Effector memory CD8-positive, alpha-beta T cell (primary cell): ENCODE measurements at places on chromosomes 2 and 18.

DNA sequence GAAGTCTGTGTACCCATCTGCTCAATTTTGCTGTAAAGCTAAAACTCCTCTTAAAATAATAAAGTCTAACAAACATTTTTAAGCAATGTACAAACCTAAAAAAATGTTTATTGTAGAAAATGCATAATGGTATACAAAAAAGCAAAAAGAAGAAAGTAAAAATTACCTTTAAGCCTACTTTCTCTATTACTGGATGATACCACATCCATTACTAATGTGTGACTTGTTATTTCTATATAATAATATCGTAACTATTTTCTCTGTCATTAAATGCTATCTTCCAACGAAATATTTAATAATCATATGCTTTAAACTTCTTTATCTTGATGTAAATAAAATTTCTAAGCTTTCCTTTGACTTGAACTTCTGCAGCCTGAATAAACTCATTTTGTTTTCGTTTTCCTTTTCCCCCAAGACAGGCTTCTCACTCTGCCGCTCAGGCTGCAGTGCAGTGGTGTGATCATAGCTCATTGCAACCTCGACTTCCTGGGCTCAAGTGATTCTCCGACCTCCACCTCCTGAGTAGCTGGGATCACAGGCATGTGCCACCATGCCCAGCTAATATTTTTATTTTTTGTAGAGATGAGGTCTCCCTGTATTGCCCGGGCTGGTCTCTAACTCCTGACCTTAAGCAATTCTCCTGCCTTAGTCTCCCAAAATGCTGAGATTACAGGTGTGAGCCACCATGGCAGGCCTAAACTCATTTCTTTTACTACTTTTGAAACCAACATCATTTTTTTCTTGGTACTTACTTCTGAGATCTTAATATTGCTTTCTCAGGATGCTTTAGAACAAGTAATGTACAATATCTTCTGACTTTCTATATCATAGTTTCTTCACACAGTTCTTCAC is 18.1 kb upstream of the DNAH7 start:
- H3K27me3 ChIP-seq: no peaks in the 10 kb centered on the region
- H3K27ac ChIP-seq: no peak overlapping the region
- DNase-seq: no peak

DNA sequence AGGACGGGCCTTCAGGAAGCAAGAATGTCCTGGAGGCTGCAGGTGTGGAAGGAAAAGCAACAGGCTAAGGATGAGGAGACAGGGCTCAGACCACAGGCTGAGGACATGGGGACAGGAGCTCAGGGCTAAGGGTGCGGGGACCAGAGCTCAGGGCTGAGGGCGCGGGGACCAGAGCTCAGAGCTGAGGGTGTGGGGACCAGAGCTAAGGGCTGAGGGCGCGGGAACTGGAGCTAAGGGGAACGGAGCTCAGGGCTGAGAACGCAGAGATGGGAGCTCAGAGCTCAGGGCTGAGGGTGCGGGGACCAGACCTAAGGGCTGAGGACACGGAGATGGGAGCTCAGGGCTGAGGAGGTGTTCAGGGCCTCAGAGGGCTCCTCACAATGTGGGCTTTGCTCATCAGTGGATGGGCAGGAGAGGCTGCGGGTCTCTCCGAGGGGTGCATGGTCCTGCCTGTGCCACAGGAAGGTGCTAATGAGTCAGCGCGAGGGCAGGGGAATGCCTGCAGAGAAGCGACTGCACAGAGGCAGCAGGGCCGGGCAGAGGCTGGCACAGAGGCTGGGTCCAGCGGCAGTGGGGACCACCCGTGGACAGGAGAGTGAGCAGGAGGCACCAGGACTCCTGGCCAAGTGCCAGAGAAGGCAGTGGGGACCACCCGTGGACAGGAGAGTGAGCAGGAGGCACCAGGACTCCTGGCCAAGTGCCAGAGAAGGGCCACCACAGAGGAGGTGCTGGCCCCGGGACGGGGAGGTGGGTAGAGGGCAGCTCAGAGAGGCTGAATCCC is 271.7 kb downstream of the TWIST2 start:
- peak overlapping the region; percentile 66 for H3K4me3 ChIP-seq
- no peaks in the 10 kb centered on the region for H3K27me3 ChIP-seq
- H3K4me1 ChIP-seq: peaks cover 20% of the 10 kb centered on the region
- peak overlapping the region; percentile 55 for H3K27ac ChIP-seq

DNA sequence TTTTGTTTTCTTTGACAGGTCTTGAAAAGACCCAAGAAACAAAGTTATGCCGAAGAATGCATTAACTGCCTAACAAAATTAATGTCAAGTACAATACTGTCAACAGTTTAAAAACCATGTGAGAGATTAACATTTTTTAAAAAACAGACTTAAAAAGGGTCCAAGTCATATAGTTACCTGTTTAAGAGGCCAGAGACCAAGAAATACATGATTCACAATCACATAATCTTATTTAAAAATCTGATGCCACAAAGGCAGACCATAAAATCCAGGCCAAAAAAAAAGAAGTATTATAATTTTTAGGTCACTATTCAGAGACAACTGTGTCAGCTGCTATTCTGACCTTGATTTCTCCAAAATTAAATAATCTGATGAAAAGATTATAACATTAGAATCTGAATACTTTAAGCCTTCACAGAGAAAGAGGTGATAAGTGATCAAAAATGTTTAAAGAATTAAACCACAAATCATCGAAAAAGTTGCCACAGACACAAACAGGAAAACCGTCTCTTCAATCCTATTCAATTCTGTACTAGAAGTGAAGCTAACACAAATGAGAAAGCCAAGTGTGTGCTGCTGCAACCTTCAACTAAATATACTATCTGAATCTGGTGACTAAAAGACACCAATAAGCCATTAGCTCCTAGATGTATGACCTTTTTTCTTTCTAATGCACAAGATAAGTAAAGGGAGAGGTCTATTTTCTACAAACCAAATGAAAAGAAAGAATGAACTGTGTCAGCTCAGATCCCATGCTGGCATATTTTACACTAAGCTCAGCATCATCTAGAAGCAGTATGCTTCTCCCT is 286.0 kb downstream of the ZEB2 start:
- no peak for DNase-seq
- H3K4me3 ChIP-seq: peak overlapping the region; percentile 62
- no peaks in the 10 kb centered on the region for H3K27me3 ChIP-seq

DNA sequence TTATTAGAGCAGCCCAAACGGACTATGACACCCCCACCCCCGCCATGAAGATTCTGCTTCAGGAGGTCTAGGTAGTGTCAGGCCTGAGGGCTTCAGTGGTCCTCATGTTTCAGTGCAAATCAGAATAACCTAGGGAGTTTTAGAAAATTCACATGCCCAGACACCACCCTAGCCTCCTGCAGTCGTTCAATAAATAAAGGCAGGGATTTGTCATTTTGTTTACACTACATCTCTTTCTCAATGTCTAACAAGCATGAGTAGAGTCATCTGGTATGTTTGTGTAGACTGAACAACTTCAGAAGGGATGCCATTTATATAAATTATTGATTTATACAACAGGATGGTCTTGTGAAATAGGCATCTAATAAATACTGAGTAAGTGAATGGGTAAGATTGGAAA is 112.1 kb upstream of the SERPINE2 start:
- peaks cover 17% of the 10 kb centered on the region for H3K27me3 ChIP-seq
- no peak overlapping the region for H3K4me3 ChIP-seq
- no peaks in the 10 kb centered on the region for H3K4me1 ChIP-seq
- H3K36me3 ChIP-seq: no peaks in the 10 kb centered on the region

- DNase-seq: no peak
- no peak overlapping the region for H3K27ac ChIP-seq
- no peaks in the 10 kb centered on the region for H3K4me1 ChIP-seq
Observed at GRCh38 chr2:58709274-58709673, 468.1 kb upstream of the FANCL start.

DNA sequence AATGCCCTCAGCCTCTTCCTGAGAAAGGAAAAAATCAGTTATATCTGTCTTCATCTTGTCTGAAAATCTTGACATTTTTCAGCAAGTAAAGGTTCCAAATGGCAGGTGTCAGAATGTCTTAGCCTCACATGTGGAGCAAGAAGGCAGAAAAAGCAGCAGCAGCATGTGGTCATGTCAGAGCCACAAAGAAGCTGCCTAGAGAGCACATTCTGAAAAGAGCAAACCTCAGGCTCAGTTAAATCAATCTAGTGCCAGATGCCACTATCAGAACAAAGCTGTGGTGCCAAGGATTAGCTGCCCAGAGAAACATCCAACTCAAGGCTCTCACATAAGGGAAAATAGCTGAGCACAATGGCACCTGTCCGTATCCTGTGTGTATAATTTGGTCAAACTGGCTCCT is 105.9 kb downstream of the SRBD1 start:
- no peaks in the 10 kb centered on the region for H3K36me3 ChIP-seq
- no peak overlapping the region for H3K27ac ChIP-seq
- no peaks in the 10 kb centered on the region for H3K27me3 ChIP-seq
- H3K4me1 ChIP-seq: no peaks in the 10 kb centered on the region
- no peak overlapping the region for H3K4me3 ChIP-seq

DNA sequence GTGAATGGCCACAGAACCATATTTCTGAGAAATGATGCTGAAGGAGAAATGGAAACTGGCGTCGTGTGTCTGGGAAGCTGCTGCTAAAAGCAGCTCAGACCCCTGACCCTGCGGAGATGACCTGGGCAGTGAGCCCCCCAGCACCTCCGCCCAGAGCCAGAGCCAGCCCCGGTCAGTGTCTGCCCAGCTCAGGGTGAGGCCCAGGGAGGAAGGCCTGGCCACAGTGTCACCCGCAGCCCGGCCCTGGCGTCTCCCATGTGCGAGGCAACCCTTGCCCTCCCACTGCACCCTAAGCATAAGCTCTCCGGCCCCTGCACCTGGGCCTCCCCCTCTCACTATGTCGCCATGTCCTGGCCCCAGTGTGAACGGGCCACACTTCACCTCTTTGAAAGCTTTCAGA is 502.8 kb downstream of the EIPR1 start:
- H3K27ac ChIP-seq: no peak overlapping the region
- H3K27me3 ChIP-seq: no peaks in the 10 kb centered on the region
- H3K4me3 ChIP-seq: no peak overlapping the region
- H3K4me1 ChIP-seq: no peaks in the 10 kb centered on the region
- H3K36me3 ChIP-seq: no peaks in the 10 kb centered on the region
- DNase-seq: no peak

GRCh38 chr18:23066504-23067039 is 68.7 kb upstream of the CABLES1 start:
- peaks cover 12% of the 10 kb centered on the region for H3K36me3 ChIP-seq
- H3K4me3 ChIP-seq: no peak overlapping the region
- H3K27me3 ChIP-seq: peaks cover 5% of the 10 kb centered on the region
- DNase-seq: no peak
- peaks cover 43% of the 10 kb centered on the region for H3K4me1 ChIP-seq
- peak overlapping the region; percentile 54 for H3K27ac ChIP-seq

GRCh38 chr2:7845332-7845731 is 836.5 kb upstream of the ID2 start:
- H3K4me3 ChIP-seq: no peak overlapping the region
- H3K36me3 ChIP-seq: no peaks in the 10 kb centered on the region
- DNase-seq: no peak
- peaks cover 4% of the 10 kb centered on the region for H3K27me3 ChIP-seq
- H3K4me1 ChIP-seq: peaks cover 10% of the 10 kb centered on the region

DNA sequence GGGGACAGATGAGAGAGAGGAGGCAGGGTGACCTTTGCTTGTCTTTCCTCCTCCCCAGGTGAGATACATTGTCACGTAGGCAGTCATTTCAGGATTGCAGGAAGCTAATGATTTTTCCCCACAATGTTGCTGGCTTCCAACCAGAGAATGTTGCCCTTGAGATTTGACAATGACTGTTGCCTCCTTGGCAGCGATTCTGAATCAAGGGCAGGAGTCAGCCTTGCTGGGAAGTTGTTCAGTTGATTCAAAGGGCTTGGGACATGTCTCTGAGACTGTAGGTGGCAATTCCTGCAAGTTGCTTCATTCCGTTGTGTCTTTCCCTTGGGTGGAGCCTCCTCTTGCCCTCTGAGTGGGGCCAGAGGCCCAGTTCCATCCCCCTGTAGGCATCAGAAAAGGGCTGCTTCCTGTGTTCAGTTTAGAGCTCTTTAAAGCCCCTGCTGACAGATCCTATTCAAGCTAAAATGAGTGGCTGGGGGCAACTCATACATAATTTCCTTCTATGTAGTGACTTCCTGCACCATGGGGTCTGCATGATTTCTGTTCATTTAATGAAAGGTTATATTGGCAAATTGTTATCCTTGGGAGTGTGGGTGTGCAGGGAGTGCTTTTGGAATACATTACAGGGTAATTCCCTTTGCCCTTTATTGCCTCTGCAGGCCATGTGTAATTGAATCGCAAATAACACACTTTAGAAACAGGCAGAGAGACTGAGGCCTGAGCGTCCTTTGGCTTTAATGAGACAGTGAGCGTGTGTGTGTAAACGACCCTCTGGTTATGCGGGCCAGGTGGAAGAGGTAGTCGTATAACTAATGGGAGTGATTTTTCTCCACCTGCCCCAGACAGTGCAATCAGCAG is 52.4 kb downstream of the GPR39 start:
- H3K4me1 ChIP-seq: no peaks in the 10 kb centered on the region
- H3K27ac ChIP-seq: no peak overlapping the region
- no peak overlapping the region for H3K4me3 ChIP-seq

DNA sequence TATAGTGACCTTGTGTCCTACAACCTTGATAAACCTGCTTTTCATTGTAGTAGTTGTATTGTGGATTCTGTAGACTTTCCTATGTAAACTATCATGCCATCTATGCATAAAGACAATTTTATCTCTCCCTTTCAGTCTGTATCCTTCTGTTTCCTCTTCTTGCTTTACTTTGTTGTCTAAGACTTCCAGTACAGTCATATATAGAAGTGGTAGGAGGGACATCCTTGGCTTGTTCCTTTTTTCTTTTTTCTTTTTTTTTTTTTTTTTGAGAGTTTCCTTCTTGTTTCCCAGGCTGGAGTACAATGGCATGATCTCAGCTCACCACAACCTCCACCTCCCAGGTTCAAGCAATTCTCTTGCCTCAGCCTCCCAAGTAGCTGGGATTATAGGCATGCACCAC is 39.7 kb downstream of the UBE2F start:
- no peaks in the 10 kb centered on the region for H3K27me3 ChIP-seq
- H3K4me3 ChIP-seq: no peak overlapping the region
- DNase-seq: no peak
- H3K4me1 ChIP-seq: peaks cover 33% of the 10 kb centered on the region
- H3K27ac ChIP-seq: no peak overlapping the region

GRCh38 chr18:76388261-76388660 is 106.8 kb downstream of the ZNF516 start:
- no peak overlapping the region for H3K4me3 ChIP-seq
- no peak for DNase-seq
- H3K27me3 ChIP-seq: peaks cover 8% of the 10 kb centered on the region
- peaks cover 4% of the 10 kb centered on the region for H3K36me3 ChIP-seq
- no peak overlapping the region for H3K27ac ChIP-seq
- H3K4me1 ChIP-seq: peaks cover 45% of the 10 kb centered on the region

DNA sequence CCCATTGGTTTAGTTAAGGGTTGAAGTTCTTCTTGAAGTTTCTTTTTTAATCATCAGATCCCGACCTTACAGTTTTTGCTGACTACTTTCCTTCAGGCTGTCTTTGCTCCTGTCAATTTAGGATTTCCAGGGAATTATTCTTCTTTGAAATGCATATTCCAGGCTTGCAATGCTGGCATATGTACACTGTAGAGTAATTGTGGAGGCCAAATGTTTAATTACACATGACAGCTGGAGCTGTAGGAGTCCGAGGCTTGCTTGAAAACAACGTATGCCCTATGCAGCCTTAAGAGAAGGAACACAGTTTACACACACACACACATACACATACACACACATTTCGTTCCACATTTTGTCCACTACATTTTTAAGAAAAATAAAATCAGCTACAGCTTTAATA is 602.3 kb downstream of the TMEM182 start:
- H3K27ac ChIP-seq: no peak overlapping the region
- H3K4me3 ChIP-seq: no peak overlapping the region
- no peak for DNase-seq
- no peaks in the 10 kb centered on the region for H3K27me3 ChIP-seq
